ENCODE measurements at places on chromosomes 7 and 10.

DNA sequence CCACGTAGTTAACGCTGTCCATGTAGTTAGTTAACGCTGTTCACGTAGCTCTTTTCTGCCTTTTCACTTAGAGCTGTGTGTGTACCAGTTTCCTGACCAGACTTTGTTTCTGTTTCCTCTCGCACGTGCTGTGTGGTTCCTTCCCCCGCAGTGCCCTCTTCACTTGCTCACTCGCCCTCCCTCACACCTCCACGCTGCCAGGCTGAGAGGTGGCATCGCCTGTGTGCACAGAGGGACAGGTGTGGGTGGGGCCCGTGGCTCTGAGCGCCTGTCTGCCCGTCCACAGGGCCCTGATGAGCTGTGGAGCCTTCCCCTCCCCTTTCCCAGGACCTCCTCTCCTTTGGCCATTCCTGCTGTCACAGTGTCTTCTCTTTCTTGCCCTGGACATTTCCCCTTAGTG, 30.6 kb downstream of the WDR37 start:
- DNase-seq, result no peak

DNA sequence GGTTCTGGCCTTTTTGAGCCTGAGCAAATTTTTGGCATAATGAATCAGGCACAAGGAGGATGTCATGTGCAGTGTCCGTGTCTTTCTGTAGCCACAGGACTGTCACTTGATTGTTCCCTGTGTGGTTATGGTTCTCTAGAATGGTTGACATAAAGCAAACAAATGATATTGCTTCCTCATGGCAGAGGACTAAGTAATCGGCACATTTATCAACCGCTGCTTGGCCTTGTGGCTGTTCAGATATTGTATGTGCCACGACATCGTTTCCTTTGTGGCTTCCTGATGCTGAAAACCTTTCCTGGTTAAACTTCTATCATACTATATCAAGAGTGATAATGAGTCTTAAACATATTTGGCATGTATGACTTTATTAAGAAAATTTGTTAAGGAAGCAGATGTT, 598.8 kb downstream of the SUGCT start:
- peak; percentile 39 for DNase-seq

DNA sequence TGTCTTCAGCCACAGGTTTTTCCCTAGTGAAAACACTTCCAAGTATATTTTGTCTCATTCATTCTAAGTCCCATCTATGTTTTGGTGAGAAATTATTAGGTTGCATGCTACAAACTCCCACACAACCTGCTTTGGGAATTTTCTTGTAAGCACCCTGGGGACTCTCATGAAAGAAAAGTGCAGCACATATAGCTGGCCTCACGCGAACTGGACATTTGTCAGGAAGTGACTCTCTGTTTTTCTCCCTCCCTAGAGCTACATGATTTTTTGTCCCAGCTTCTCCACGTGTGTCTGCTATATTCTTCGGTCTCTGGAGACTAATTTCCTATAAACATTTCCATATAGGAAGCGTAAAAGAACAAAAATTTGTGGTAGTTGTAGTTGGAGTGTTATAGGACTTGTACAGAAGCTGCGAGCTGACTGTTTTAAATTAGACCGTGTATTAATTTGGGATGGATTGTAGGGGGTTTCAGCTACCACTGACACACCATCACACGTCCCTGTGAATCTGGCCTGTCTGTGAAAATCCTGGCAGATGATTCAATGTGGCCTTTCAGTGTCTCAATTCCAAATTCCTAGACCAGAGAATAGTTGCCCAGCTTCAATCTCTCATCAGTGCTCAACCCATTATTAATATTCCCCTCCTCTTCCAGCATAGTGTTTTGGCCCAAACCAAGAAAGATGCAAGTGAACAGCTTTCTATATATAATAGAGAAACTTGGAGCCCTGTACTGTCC, 40.2 kb downstream of the ARL4A start:
- DNase-seq, result no peak

DNA sequence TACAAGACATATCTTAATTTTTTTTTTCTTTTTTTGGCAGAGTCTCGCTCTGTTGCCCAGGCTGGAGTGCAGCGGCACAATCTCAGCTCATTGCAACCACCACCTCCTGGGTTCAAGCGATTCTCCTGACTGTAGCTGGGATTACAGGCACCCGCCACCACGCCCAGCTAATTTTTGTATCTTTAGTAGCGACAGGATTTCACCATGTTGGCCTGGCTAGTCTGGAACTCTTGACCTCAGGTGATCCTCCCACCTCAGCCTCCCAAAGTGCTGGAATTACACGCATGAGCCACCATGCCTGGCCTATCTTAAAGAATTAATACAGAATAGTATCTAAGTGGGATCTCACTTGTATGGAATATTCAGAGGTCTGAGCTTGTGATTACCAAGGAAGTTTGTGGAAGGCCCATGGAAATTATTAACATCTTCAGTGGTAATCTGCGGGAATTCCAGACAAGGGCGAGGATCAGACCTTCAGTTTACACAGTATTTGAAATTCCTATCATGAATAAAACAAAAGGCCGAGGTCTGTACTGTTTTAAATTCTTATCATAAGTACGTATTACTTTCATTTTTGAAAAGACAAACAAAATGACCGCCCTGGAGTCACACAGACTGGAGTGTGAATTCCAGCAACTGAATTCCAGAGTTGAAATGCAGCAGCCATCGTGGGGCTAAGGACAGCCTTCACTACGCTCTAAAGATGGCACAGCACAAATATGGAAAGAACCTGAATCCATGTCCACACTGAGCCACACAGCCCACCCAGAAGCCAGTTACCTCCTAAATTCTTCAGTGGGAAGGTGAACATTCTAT, 16.7 kb downstream of the GPRIN2 start:
- no peak for DNase-seq

DNA sequence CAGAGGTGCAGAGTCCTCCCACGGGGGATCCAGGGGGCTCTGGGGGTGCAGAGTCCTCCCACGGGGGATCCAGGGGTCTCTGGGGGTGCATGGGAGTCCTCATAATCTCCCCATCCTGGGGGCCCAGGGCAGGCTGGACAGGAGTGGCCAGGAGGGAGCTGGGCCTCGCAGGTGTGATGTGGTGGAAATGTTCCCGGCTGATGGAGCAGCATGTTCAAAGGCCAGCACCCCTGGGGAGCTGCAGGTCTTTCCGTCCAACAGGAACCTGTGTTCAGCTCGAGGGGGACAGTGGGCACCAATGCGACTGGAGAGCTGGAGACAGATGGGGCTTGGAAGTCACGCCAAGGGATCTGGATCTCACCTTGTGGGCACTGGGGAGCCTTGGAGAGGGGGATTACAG, 38.5 kb upstream of the PSMG3 start:
- DNase-seq, result no peak

- DNase-seq, result peak; percentile 86
Observed at GRCh38 chr10:93893646-93894515, at the start of gene SLC35G1. SLC35G1 (plus strand) TSS chr10:93893978; CDS start chr10:93894034, 56 bp downstream.

DNA sequence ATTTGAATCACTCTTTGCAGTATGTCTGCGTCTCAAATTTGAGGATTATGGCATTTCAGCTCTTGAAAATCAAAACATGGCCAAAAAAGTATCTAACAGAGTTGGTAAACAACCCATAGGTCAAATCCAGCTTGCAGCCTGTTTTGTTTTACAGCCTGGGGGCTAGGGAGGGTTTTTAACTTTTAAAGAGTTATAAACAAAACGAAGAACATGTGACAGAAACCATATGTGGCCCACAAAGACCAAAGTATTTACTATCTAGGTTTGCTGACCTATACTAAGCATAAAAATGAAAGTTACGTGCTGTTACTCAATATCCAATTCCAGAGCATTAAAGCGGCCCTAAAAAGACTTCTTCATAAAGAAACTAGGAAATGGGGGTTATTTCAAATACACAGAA, 55.5 kb upstream of the STARD3NL start:
- DNase-seq, result no peak

DNA sequence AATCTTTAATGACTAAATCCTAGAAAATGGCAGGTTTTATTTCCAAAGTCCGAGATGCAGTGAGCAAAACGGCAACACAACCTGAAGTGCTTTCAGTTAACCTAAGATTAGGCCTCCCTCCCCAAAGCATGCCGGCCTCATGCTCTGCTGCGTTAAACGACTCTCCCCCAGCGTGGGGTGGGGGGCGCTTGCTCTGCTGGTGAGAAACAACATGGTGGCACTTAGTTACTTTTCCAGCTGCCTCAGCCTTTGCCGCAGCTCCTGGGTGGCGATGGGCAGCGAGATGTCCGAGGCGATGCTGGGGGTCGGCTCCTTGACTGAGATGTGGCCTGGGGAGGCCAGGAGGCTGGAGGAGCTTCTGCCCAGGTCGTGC, 36.7 kb upstream of the NCAPG2 start:
- DNase-seq, result no peak

- peak; percentile 77 for DNase-seq
Observed at GRCh38 chr7:121530227-121531174, 134.4 kb upstream of the FAM3C start.

GRCh38 chr7:121957626-121958025, 84.7 kb downstream of the PTPRZ1 start:
- no peak for DNase-seq

GRCh38 chr10:63501954-63502353, 19.2 kb upstream of the REEP3 start:
- no peak for DNase-seq

- no peak for DNase-seq
Observed at GRCh38 chr7:152338561-152338960, 97.2 kb downstream of the KMT2C start.

GRCh38 chr10:9877978-9878377, 1139.7 kb upstream of the CELF2 start:
- no peak for DNase-seq

DNA sequence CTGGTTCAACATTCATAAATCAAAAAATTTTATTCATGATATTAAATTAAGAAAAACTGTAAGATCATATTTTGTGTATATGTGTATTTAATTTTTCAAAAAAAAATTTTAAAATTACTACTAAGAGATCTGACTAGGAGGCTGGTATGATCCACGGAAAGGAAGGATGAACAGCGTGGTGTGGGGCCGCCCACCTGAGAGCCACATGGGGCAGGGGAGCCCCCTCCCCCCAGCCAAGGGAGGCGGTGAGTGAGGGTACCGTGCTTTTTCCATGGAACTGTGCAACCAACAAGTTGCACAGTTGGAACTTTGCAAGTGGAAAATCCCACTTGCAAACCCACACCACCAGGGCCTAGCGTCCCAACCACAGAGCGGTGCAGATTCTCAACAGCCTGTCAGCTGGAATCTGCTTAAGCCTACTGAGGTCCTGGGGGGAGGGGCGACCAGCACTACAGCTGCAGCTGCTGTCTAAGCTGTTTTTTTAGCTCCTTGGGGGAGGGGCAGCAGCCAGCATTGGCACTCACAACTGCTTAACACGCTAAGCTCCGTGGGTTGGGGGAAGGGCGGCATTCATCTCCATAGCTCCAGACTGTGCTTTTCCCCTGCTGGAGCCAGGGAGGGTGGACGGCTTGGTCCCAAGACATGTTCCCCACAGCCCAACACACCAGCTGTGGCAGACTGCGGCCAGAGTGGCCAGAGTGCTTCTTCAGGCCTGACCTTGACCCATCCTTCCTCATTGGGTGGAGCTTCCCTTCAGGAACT, 94.2 kb upstream of the IGFBP3 start:
- peak; percentile 87 for DNase-seq

DNA sequence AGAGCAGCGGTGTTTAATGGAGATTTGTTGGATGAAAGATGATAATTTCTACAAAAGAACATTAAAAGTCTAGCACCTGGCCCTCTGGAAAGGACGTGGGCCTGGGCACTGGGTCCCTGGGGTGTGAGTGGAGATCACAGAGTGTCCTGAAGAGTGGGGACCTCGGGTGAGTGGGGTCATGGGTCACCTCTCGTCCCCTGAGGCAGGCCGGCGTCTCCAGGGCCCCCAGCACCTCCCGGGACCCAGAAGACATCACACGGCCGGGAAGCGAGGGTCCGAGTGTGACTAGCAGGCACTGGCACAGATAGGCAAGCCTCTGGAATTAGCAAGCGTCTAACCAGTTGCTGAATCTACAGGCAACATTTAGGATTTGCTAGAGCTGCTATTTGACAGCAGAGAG, 257.2 kb downstream of the MAD1L1 start:
- DNase-seq, result no peak

DNA sequence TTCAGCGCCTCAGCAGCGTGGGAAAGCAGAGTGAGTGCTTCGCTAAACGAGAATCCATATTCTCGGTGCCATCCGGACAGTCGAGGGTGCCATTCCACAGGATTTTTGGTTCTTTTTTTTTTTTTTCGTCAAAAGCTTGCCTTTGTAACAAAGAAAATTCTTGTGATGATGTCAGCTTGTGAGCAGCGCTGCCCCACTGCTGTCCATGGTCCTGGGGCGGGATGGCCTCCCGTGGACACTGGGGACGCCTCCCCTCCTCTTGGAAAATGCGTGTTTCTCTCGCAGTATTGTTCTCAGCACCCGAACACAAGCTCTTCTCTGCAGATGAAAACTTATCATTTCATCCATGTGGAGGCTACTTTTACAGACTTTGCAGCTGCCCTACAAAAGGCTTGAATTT, 477.4 kb downstream of the TCERG1L start:
- DNase-seq, result no peak

DNA sequence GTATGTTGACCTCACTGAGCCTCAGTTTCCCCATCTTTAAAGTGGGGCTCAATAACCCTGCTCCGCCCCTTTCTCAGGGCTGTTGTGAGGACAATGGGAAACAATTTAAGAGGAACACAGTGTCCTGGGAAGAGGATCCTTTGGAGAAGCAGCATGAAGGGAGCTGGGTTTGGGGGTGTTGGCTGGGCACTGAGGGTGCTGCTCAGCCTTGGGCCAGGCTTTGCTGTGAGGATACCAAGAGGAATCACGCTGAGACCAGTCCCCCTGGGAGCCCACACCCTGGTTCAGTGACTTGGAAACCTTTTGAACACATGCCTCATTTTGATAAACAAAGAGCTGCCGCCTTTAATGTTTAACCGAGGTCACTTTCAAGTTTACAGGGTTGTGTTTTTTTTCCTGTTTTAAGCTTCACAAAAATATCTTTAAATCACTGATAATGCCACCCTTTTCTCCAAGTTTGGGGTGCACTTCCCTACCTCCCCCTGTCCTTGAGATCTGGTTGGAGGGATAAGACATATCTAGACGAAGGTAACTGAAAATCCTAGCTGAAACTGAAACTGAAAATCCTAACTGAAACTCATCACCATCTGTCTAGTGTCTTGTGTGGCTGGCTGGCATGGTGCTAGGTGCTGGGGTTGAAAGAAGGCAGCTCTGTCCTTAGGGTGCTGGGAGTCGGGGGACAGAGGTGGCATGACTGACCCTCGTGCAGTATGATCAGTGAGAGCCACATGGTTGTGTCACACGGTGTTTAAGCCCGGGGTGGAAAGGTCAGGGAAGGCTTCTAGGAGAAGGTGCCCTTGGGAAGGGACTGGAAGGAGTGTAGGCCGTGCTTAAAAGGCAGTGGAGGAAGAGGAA, 27.7 kb downstream of the ZNF775 start:
- DNase-seq, result peak; percentile 66

GRCh38 chr10:71367271-71367670, 29.4 kb upstream of the CDH23 start:
- no peak for DNase-seq

- peak; percentile 35 for DNase-seq
Observed at GRCh38 chr10:119208553-119208940, 1.2 kb downstream of the GRK5 start.

Measured in DMS53 (cell line).